Mesangial cell (primary cell): ENCODE measurements at places on chromosomes 12 and 14. TPM values are rescaled to one million over a fixed set of nuclear protein-coding genes. Genes with fewer than 3 reads are reported as not detected.

NDUFA12 gene
- 96.6 and 133 TPM in 2 replicates for total RNA-seq

KRT72 gene
- not detected in 2 replicates for total RNA-seq

CREBL2 gene
- 10.1 and 16.6 TPM in 2 replicates for total RNA-seq

RNASE3 gene
- not detected in 2 replicates for total RNA-seq

FAM181A gene
- total RNA-seq: not detected in 2 replicates

ENDOU gene
- not detected in 2 replicates for total RNA-seq

KRT75 gene
- total RNA-seq: not detected in 2 replicates

SMCO2 gene
- not detected in 2 replicates for total RNA-seq

AICDA gene
- total RNA-seq: 0.13 TPM in 1 of 2 replicates, not detected in the other

SRRM4 gene
- total RNA-seq: under 0.01 TPM in 2 replicates

CD163L1 gene
- total RNA-seq: under 0.01 TPM in 2 replicates

CEBPE gene
- not detected in 2 replicates for total RNA-seq

CHST11 gene
- 13.3 and 17.4 TPM in 2 replicates for total RNA-seq

CPNE6 gene
- total RNA-seq: not detected in 2 replicates

LRRK2 gene
- 0.16 and 0.63 TPM in 2 replicates for total RNA-seq

HOXC10 gene
- 10.3 and 17.9 TPM in 2 replicates for total RNA-seq

ACSM4 gene
- total RNA-seq: not detected in 2 replicates

LGR5 gene
- total RNA-seq: not detected in 2 replicates

SLC25A47 gene
- total RNA-seq: under 0.01 TPM in 1 of 2 replicates, not detected in the other

DDN gene
- 0.16 TPM in 1 of 2 replicates, not detected in the other for total RNA-seq

TBC1D30 gene
- 0.65 and 0.89 TPM in 2 replicates for total RNA-seq

TESPA1 gene
- not detected in 2 replicates for total RNA-seq

DEPDC4 gene
- total RNA-seq: 0.49 TPM in 1 of 2 replicates, not detected in the other

C1R gene
- 6.5 and 53.5 TPM in 2 replicates for total RNA-seq

PRB2 gene
- total RNA-seq: not detected in 2 replicates

LYZ gene
- not detected in 2 replicates for total RNA-seq

KRT6B gene
- not detected in 2 replicates for total RNA-seq

TAS2R42 gene
- total RNA-seq: not detected in 2 replicates

SDR9C7 gene
- total RNA-seq: not detected in 2 replicates

VRTN gene
- total RNA-seq: not detected in 2 replicates

CDH24 gene
- total RNA-seq: 11.1 and 13.8 TPM in 2 replicates

LEMD3 gene
- total RNA-seq: 12.9 and 25.9 TPM in 2 replicates

GAS2L3 gene
- total RNA-seq: 6.0 and 20.5 TPM in 2 replicates

SERPINA10 gene
- not detected in 2 replicates for total RNA-seq
